Progenitor cell of endocrine pancreas (in vitro differentiated cells): ENCODE measurements at places on chromosomes 7 and 10.

GRCh38 chr10:14740684-14741247 lies 33.9 kb downstream of the FAM107B start:
- DNase-seq, result no peak

GRCh38 chr10:88163572-88163971 lies 300.1 kb downstream of the PTEN start:
- DNase-seq, result no peak

DNA sequence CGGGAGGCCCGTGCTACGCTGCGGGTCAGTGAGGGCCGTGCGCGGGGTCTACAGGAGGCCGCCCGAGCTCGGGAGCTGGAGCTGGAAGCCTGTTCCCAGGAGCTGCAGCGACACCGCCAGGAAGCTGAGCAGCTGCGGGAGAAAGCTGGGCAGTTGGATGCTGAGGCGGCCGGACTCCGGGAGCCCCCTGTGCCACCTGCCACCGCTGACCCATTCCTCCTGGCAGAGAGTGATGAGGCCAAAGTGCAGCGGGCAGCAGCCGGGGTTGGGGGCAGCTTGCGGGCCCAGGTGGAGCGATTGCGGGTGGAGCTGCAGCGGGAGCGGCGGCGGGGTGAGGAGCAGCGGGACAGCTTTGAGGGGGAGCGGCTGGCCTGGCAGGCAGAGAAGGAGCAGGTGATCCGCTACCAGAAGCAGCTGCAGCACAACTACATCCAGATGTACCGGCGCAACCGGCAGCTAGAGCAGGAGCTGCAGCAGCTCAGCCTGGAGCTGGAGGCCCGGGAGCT lies 7.0 kb downstream of the LZTS2 start:
- no peak for DNase-seq

- DNase-seq, result no peak
These were observed 551.4 kb upstream of the MGMT start for GRCh38 chr10:128915630-128916029.
